Psoas muscle (tissue), 8 donors: ENCODE measurements at places on chromosomes 3 and 15. TPM values are rescaled to one million over a fixed set of nuclear protein-coding genes. Genes with fewer than 3 reads are reported as not detected.

Gene ITGA11
- polyA plus RNA-seq = 0.97 TPM

Gene SH2D7
- not detected for polyA plus RNA-seq

Gene DAZL
- not detected for polyA plus RNA-seq

Gene LRRC31
- not detected for polyA plus RNA-seq

Gene NMNAT3
- polyA plus RNA-seq = 8.1 TPM

Gene TBC1D5
- 13.3 TPM for polyA plus RNA-seq

Gene CEP19
- polyA plus RNA-seq = 0.60 TPM

Gene DNASE1L3
- 0.73 TPM for polyA plus RNA-seq

Gene EPHA6
- polyA plus RNA-seq = 0.04 TPM

Gene ONECUT1
- not detected for polyA plus RNA-seq

Gene GHRL
- polyA plus RNA-seq = 0.18 TPM
